ENCODE measurements at places on chromosomes 5 and 9.
A peak's percentile ranks its signal among the peaks of the same experiment; 100 is the strongest.

- no peak for DNase-seq
These were observed 32.9 kb downstream of the ACER2 start for GRCh38 chr9:19441730-19442129.

DNA sequence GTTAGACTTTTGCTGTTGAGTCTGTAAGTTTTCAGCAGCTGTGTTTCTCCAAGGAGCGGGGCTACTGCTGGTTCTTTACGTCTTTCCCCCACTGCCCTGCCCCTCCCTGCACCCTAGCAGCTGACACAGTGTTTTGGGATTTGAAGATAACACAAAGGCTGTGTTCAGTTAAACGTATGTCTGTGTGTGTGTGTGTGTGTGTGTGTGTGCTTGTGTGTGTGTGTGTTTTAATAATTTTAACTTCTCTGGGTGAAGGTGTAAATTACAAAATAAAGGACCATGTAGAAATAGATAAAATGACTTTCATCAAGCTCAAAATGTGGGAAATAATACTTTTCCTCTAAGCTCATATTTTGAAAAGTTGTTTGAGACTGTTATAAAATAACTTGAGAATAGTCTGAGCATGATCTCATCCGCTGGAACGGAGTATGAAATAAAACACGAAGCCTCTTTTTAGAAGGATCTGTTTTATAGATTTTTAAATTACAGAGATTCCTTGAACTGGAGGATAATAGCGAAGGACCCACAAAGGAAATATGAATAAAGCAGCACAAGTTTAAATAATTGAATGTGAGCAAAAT, 10.9 kb downstream of the ABL1 start:
- no peak for DNase-seq

- no peak for DNase-seq
These were observed 21.2 kb upstream of the ROPN1L start for GRCh38 chr5:10420468-10420867.

GRCh38 chr9:121776001-121776738, 124.7 kb downstream of the DAB2IP start:
- DNase-seq = no peak

DNA sequence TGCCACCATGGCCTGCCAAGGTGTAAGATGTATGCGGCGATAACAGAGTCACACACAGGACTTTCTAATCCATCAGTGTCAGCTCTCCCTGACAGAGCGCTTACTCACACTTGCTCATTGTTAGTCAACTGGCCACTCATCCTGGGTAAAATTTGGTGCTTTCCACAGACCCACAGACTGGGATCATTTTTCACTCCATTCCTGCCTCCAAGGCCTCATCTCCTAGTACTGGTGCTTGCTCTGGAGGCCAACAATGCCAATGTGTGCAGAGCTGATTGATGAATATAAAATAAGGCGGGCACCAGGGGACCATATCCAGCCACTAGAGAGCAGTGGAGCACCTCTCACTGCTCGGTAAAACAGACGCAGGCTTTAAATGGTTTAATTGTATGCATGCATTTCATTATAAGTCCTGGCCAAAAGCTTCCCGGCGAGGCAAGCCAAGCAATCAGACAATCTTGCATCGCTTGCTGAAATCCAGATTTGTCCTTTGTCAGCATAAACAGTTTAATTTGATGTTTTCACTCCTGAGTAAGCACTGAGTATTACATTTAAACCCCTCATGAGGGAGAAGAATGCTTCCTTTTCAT, 22.3 kb downstream of the PSMB7 start:
- peak; percentile 66 for DNase-seq

DNA sequence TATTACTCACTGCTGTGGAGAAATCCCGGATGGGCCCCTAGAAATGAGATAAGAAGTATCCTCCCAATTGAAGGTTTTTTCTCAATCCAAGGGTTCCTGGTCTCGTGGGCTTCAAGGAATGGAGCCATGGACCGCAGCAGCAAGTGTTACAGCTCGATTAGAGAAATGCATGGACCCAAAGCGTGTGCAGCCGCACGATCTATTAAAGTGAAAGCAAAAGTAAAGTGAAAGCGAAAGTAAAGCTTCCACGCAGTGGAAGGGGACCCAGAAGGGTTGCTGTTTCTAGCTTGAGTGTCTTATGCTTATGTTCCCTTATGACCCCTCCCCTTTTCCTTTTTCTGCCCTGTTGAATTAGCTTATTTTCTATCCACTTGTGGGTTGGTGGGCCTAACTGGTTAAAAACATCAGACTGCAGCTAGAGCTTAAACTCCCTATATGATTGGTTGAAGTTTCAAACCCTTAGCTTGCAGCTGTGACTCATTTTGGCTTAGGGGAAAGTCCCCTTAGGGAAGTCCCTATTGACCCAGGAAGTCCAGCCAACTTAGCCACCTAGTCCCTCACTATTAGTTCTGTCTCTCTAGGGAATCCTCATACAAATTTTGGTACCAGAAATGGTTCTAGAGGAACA, 1111.8 kb downstream of the TAF11L14 start:
- DNase-seq = no peak
